Bronchus fibroblast of lung (primary cell): ENCODE measurements at places on chromosomes 5 and 9. TPM values are rescaled to one million over a fixed set of nuclear protein-coding genes. Genes with fewer than 3 reads are reported as not detected.

TSSK1B gene
- total RNA-seq: not detected in 2 replicates

OR1Q1 gene
- total RNA-seq: not detected in 2 replicates

IFNA21 gene
- total RNA-seq: not detected in 2 replicates

IZUMO3 gene
- not detected in 2 replicates for total RNA-seq

TAL2 gene
- total RNA-seq: not detected in 2 replicates

SLC46A2 gene
- total RNA-seq: not detected in 2 replicates

SPINK7 gene
- total RNA-seq: not detected in 2 replicates

PCDHGB7 gene
- 6.1 and 7.2 TPM in 2 replicates for total RNA-seq

RPP25L gene
- total RNA-seq: 33.7 and 35.5 TPM in 2 replicates

RASGRF2 gene
- total RNA-seq: 4.9 and 5.7 TPM in 2 replicates

SLC36A2 gene
- not detected in 2 replicates for total RNA-seq

STPG3 gene
- not detected in 2 replicates for total RNA-seq

SLC36A3 gene
- not detected in 2 replicates for total RNA-seq

RNF183 gene
- total RNA-seq: not detected in 2 replicates

IFNB1 gene
- not detected in 2 replicates for total RNA-seq

UAP1L1 gene
- total RNA-seq: 4.9 and 5.5 TPM in 2 replicates

IL5 gene
- not detected in 2 replicates for total RNA-seq

NRG2 gene
- 0.15 and 0.17 TPM in 2 replicates for total RNA-seq

DOCK8 gene
- total RNA-seq: under 0.01 TPM in 1 of 2 replicates, not detected in the other

COMMD10 gene
- 26.6 and 29.1 TPM in 2 replicates for total RNA-seq

TMEM232 gene
- total RNA-seq: 0.45 and 2.2 TPM in 2 replicates

CNTFR gene
- not detected in 2 replicates for total RNA-seq

PCDHB11 gene
- under 0.01 TPM in 2 replicates for total RNA-seq

SLC12A2 gene
- total RNA-seq: 5.6 and 6.6 TPM in 2 replicates

C8G gene
- total RNA-seq: not detected in 2 replicates

PTGS1 gene
- 51.6 and 55.0 TPM in 2 replicates for total RNA-seq

ARL14EPL gene
- 0.17 TPM in 1 of 2 replicates, not detected in the other for total RNA-seq

SELENOP gene
- 19.9 and 30.4 TPM in 2 replicates for total RNA-seq

PITX1 gene
- 2.9 and 3.1 TPM in 2 replicates for total RNA-seq

ACOT12 gene
- 0.84 and 1.2 TPM in 2 replicates for total RNA-seq

LHX6 gene
- total RNA-seq: not detected in 2 replicates

PCDHB7 gene
- 0.15 and 0.17 TPM in 2 replicates for total RNA-seq

INSL4 gene
- total RNA-seq: not detected in 2 replicates

RANBP17 gene
- total RNA-seq: 4.0 and 4.7 TPM in 2 replicates

BAAT gene
- under 0.01 TPM in 1 of 2 replicates, not detected in the other for total RNA-seq

TAF11L4 gene
- not detected in 2 replicates for total RNA-seq

SOWAHA gene
- total RNA-seq: under 0.01 TPM in 1 of 2 replicates, not detected in the other

EPB41L4A gene
- total RNA-seq: under 0.01 and 0.17 TPM in 2 replicates
